IMR-90 (cell line): ENCODE measurements at places on chromosomes 5 and 9. TPM values are rescaled to one million over a fixed set of nuclear protein-coding genes. Genes with fewer than 3 reads are reported as not detected.

Gene GABRA1
- not detected in 2 replicates for polyA plus RNA-seq

Gene BTNL8
- polyA plus RNA-seq: not detected in 2 replicates

Gene TAF11L10
- not detected in 2 replicates for polyA plus RNA-seq

DNA sequence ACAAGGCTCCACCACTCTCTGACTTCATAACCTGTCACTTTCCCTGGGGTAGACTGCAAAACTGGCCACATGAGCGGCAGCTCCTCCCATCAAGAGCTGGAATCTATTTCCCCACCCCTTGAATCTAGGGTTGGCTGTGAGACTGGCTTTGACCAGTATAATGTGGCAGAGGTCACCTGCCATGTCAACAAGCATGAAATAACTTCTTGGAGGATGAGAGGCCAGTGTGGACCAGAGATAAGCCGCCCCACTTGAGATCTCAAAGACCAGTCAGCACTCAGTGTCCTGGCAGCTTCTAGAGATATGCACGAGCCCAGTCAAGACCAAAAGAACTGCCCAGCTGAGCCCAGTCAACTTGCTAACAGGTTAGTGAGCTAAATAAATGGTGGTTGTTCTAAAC lies 59.0 kb downstream of the MARCHF11 start:
- no peak for DNase-seq

DNA sequence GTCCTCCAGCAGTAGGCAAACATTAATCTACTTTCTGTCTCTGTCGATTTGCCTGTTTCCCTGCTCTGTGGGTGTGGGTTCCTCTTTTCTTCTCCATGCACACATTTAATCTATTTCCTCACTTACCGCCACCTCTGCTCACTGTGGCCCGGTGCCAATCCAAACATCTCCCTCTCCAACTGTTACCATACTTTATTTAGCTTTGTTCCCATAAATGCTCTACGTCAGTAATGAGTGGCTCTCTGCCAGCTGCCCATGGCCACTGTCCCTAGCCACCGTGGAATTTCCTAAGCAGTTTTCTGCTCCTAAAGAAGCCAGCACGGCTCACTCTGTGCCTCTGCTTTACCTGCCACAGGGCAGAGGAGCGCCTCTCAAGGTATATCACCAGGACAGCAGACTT lies 19.5 kb upstream of the GOLPH3 start:
- DNase-seq: peak; percentile 77

- DNase-seq: no peak
Observed at GRCh38 chr9:37444890-37445289, 20.4 kb downstream of the ZBTB5 start.

GRCh38 chr5:75721573-75721972 lies 4.3 kb upstream of the POC5 start:
- no peak for DNase-seq

GRCh38 chr5:132751444-132751843 lies 4.2 kb downstream of the CCNI2 start:
- DNase-seq: peak; percentile 69

DNA sequence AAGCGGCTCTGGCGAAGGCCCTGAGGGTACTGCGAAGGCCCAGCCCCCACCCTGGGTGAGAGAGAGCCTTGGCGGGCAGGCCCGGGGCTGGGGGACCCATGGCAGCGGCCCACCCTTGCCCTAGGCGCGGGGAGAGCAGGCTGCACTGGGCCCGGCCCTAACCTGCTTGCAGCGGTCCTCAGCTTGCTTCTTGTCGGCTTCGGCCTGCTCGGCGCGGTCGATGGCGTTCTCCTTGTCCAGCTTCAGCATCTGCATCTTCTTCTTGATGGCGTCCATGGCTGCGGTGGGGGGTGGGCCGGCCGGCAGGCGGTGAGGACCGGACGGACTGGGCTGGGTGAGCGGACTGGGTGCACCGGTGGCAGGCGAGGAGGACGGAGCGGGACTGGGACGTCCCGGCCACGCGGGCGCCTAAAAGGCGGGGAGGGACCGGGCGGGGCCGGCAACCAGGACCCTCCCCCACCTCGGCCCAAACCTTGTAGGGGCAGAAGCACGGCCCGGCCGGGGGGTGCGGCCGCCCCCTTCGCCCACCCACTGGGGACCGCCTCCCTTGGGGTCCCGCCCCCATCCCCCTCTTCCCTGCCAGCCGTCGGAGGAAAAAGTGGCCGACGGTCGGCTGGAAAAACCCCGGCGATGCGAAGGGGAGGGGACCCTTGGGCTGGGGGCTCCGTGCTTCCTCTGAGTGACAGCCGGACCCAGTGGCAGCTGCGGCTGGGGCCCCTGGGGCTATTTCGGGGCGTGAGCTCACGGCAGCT lies at the start of gene TPM2:
Gene TPM2 (minus strand): TSS at position 384 of the 752 bp plus-strand sequence. CDS start 108 bp downstream, at position 276.
- DNase-seq: peak; percentile 90

GRCh38 chr5:167952278-167952995 lies 339.0 kb upstream of the WWC1 start:
- DNase-seq: no peak

DNA sequence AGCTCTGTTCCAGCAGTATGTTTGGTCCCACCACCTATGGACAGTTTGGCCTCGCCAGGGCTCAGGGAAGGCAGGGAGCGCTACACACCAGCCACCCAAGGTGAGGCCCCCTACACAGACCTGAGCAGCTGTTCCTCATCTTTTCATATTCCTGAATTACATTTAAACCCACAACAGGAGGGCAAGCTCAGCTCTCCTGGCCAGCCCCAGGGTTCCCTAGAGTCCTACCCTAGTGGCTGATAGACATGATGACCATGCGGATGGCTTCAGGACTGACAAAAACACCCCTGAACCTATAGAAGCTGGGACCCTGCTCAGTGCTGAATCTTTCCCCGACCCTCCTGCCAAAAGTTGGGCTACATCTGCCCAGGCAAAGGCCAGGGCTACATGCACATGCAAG lies 6.7 kb upstream of the FOXE1 start:
- DNase-seq: no peak

DNA sequence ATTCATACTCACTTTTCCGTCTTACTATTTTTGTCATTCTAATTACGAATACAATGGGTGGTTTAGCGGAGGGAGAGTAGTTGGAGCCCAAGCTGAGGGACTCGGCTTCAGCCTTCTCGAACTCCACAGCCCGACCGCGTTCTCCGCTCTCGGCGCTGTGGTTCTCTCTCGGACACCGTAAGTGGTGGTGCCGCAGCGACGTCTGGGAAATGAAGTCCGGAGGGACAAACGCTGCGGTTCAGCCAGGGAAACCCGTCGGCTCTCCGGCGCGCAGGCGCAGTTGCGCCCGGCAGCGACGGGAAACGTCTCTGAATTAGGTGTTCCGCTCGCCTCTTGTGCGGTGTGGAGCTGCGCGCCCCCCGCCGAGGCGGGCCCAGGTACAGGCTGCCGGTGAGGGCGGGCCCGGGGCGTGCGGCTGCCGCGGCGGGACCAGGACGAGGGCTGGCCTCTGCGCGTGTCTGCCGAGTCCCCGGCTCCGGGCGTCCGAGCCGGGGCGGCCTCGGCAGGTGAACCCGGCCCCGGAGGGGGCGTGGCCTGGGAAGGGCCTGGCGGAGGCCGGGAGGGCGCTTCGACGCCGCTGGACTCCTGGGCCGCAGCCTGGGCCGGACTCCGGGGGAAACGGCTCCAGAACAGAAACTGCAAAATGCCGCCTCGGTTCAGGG lies at the start of gene ZNF879:
Gene ZNF879 (plus strand): TSS at position 277 of the 662 bp plus-strand sequence. CDS start 1,201 bp downstream, outside the sequence.
- DNase-seq: peak; percentile 94
